ENCODE measurements at places on chromosomes 1 and 21.
A peak's percentile ranks its signal among the peaks of the same experiment; 100 is the strongest.

DNA sequence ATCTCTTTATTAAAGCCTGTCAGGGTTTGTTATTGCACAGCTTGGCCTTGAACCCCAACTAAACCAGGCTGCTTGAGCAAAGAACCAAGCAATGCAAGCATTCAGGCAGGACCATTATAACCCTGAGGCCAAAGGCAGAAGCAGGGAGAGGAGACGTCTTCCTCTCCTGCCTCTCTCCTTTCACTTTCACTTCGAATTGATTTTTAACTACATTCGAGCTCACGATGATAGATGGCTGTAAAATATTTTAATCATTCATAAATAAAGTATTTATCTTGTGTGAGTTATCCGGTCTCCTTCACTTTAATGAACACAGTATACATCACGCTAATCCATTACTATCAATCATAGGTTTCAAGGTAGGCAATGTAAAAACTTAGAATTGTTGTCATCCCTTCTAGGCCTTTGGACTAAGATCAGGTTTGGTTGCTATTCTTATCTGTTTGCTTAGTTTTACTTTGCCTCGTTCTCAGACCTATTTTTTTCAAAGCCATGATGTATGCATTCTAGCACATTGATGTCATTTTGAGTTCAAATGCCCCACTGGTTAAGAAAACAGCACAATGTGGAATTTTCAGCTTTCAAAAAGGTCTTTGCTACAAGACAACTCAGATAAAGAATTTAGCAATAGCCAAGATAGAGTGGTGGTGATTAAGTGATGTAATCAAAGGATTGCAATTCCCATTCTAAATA lies 480.2 kb upstream of the RUNX1 start:
- H3K4me1 ChIP-seq = no peaks in the 10 kb centered on the region
- H3K36me3 ChIP-seq = no peaks in the 10 kb centered on the region
- no peak for DNase-seq
- H3K4me3 ChIP-seq = peak overlapping the region; percentile 36

- no peaks in the 10 kb centered on the region for H3K4me1 ChIP-seq
- H3K4me3 ChIP-seq = no peak overlapping the region
- no peaks in the 10 kb centered on the region for H3K27me3 ChIP-seq
- no peak for DNase-seq
- H3K36me3 ChIP-seq = no peaks in the 10 kb centered on the region
Observed at GRCh38 chr1:7301664-7301981, 469.5 kb upstream of the VAMP3 start.

DNA sequence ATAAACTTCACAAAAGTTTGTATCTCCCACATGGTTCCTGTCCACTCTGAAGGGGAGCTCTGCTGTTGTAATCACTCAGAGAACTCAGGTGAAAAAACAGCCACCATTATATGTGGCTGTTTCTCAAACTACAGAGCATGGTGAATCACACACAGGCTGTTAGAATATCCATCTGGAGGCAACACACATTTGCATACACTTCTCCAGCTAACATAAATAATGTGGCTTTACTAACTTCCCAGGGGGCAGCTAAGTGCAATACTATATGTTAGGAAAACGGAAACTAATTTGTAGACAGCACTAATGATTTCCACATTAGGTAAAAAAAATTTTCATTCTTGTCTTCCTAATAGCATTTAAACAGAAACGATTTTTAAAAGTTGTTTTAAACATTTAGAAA lies 49.3 kb downstream of the PTGFR start:
- no peak overlapping the region for H3K4me3 ChIP-seq
- H3K36me3 ChIP-seq = no peaks in the 10 kb centered on the region
- no peaks in the 10 kb centered on the region for H3K4me1 ChIP-seq
- no peak overlapping the region for H3K27ac ChIP-seq
- DNase-seq = no peak

- no peaks in the 10 kb centered on the region for H3K4me1 ChIP-seq
- no peak overlapping the region for H3K4me3 ChIP-seq
- H3K36me3 ChIP-seq = no peaks in the 10 kb centered on the region
- no peak overlapping the region for H3K27ac ChIP-seq
- no peaks in the 10 kb centered on the region for H3K27me3 ChIP-seq
Observed at GRCh38 chr1:45604239-45604638, 19.6 kb downstream of the CCDC17 start.

DNA sequence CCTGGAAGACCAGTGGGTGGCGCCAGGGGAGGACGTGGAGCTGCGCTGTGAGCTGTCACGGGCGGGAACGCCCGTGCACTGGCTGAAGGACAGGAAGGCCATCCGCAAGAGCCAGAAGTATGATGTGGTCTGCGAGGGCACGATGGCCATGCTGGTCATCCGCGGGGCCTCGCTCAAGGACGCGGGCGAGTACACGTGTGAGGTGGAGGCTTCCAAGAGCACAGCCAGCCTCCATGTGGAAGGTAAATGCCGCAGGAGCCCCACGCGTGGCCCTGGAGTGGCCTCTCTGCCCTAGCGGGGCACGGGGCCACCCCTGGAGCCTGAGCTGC lies 75.2 kb downstream of the OBSCN start:
- H3K27me3 ChIP-seq = no peaks in the 10 kb centered on the region
- no peaks in the 10 kb centered on the region for H3K4me1 ChIP-seq
- no peak overlapping the region for H3K27ac ChIP-seq
- no peak overlapping the region for H3K4me3 ChIP-seq
- peaks cover 63% of the 10 kb centered on the region for H3K36me3 ChIP-seq

GRCh38 chr1:29470788-29471119 lies 234.4 kb downstream of the PTPRU start:
- DNase-seq = no peak
- H3K27me3 ChIP-seq = no peaks in the 10 kb centered on the region
- no peaks in the 10 kb centered on the region for H3K36me3 ChIP-seq
- H3K4me3 ChIP-seq = no peak overlapping the region
- H3K27ac ChIP-seq = no peak overlapping the region

Measured in tibial nerve (tissue), 4 donors.